ENCODE measurements at places on chromosomes 6 and 20.

GRCh38 chr6:27874016-27874415 is 38.2 kb downstream of the OR2B2 start:
- no peak for DNase-seq

GRCh38 chr6:158793432-158793831 is 25.7 kb downstream of the EZR start:
- no peak for DNase-seq

DNA sequence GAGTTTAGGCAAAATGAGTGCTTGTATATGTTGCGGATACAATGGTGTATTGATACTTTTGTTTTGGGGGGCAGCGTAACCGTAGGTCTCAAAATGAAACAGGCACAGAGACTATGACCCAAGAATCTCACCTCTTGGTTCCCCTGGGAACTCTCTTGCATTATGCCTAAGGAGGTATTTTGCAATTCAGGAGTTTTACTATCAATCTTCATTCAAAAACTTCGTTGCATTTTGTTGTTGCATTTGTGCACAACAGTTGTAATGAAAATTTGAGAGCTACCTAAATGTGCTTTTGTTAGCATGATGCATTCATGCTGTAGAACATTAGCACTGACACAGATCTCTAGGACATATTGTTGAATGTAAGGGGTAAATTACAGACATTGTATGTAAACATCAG is 18.2 kb downstream of the VTA1 start:
- no peak for DNase-seq

DNA sequence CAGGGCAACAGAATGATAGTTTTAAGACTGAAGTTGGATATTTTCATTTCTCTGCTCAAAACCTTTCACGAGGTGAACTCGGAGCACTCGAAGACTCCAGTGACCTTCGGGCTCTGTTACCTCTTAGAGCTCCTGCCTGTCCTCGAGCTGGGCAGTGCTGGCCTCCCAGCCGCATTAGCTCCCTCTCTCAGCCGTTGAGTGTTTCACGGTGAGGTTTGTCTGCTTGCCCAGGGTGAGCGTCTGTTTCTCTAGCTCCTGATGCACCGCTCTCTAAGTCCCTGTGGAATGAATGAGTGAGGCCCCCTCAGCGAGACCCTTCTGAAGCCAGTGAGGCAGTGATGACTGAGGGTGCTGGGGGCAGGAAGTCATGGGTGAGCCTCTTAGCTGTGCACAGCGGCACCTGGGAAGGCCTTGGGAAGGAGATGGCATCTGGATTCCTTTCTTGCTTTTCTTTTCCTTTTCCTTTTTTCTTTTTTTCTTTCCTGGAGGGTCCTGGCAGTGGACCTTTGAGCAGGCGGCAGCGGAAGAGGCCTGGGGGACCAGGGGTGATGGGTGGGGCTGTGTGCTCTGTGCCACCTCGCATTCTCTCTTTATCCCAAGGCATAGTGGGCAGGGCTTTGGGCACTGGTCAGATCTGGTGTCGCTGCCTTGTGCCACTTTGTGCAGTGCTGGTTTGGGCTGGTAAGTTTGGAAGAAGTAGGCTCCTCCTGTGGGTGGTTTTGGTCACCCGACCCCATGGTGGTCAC is 2.2 kb downstream of the PSMG4 start:
- no peak for DNase-seq

GRCh38 chr6:16184129-16184528 is 54.3 kb upstream of the GMPR start:
- DNase-seq, result peak; percentile 29

DNA sequence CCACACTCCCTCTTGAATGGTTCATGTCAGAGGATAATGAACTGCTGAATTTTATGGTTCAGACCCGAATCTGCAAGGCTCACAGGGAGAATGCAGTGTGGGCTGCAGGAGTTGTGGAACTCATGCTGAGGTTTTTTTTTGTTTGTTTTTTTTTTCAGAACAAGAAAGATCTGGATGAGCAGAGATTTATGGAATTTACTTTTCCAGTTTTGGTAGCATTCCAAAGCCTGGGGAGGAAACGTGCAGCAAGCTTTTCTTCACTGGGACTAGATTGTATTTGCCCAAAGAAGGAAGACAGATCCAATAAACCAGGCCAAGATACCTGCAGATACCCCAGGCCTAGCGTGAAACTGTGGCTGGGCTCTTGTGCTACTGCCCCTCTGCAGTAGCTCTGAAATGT is 223.9 kb upstream of the TAB2 start:
- no peak for DNase-seq

DNA sequence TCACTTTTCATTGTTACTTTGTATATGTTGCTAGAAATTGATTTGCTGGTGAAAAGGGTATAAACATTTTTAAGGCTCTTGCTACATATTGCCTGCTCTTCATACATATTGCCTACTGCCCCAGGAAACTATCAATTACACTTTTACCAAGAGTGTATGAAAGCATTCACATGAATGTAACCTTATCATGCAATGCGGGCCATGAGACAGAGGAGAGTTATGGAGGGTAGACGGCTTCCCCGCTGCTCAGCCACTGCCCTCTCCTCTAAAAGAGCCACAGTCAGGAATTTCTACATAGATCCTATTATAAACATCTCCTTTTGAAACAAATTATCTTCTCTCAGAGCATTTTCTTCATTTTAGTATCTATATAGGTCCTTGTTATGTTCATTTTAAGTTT is 264.4 kb downstream of the ESR1 start:
- no peak for DNase-seq

DNA sequence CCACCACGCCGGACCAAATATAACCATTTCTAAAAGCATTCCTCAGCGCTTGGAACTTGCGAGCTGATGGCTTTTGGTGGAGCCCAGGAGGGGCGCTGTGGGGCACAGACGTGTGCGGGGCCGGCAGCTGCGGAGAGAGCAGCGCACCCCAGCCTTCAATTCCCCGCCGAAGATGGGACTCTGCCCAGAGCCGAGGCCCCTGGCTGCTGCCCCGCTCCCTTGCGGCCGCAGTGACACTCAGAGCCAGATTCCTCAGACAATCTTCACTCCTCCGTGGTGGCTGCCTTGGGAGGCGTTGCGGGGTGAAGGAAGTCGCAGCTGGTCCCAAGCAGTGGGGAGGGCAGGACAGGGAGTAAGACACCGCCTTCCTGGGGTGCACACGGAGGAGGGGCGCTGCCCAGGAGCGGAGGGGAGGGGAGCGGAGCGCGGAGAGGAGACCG is 87.7 kb downstream of the TMEM242 start:
- no peak for DNase-seq

DNA sequence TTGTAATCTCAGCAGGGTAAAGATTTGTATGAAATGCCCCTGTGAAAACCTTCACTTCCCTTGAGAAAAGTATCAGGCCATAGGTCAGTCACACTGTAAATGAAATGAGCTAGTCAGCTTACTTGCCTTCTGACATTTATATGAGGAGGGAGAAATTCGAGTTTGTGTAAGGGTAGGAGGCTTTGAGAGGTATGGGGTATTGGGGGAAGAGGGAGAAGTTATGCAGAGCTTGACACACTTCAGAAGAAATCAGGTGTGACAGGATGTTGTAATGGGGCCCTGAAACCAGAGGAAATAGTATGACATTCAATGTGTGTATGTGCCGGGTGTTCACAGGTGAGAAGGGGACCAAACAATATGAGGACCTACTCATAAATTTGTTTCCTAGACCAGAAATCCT is 64.2 kb upstream of the CCN6 start:
- no peak for DNase-seq

GRCh38 chr6:130366107-130367005 is 539 bp downstream of the TMEM200A start:
- no peak for DNase-seq

DNA sequence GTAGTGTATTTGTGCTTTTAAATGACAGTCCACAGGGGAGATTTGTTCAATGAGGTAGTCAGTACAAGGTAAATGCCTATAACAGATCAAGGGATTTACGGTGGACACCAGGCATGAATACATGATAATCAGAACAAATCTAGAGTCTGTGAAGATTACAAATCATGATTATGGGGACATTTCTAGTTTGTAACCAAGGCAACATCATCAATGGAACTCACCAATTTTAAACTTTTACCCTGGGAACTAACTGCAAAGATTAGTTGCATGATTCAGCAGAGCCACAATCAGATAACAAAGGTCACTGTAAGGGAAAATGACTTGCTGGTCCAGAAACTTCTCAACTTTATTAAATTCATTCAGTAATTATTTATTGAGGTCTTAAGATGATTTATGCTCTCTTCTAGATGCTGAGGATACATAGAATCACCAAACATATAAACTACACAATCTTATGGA is at the start of gene CRISP1:
Gene CRISP1 (minus strand): TSS at position 51 of the 459 bp plus-strand sequence. CDS start 9,135 bp downstream, outside the sequence.
- no peak for DNase-seq

DNA sequence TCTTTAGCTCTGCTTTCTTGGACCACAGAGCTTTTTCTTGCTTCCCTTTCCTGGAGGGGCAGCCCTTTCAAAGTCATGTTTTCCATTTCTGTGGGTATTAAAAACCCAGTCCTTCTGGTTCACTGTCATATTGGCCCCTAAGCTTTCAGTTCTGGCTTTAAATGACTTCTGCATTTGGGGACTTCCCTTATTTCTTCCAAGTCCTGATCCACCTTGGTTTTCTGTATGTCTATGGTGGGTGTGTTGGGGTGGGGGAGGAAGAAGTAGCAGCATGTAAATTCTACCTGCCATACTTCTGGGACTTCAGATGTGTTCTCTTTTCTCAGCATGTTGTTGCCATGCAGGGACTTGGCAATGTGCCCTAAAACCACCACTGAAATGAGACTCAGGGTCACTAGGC is 77.1 kb upstream of the EMILIN3 start:
- DNase-seq, result no peak
